NCI-H1694 treated with DMSO at 0.1 percent for 48 hours (cell line): ENCODE measurements at places on chromosomes 16 and 17.

GRCh38 chr17:78361225-78361701 lies 1.4 kb upstream of the SOCS3 start:
- no peak for DNase-seq

DNA sequence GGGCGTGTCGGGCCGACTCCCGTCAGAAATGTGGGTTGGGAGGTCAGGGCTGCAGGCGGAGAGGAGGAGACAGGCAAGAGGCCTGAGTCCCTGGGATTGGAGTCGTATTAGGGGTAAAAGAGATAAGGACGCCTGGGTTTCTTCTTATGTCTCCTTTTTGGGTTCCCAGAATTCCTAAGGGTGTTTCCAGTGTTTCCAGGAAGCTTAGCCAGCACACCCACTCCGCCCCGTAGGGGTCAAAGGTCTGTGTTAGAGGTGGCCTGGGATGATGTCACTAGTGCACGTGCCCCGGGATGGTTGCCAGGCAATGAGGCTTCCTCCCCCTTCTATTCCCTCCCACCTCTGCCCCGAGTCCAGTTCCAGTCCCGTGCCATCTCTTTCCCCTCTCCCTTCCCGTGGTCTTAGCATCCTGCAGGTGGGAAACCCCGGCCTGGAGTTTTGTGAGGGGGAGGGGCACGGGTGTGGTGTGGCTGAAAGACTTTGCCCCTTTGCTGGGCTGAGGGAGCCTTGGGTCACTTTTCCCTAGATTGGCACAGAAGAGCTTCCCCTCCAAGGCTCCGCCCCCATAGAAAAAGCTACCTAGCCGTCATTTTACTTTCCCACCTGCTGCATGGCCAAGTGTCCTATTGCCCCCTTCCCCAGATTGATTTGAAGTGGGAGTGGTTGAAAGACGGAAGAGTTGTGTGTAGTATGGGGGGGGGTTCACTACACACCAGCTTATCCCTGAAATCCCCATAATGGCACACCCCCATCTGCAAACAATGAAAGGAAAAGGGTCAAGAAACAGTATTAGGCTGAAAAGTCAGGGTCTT lies 2.8 kb downstream of the KDM6B start:
- DNase-seq: peak; percentile 97

DNA sequence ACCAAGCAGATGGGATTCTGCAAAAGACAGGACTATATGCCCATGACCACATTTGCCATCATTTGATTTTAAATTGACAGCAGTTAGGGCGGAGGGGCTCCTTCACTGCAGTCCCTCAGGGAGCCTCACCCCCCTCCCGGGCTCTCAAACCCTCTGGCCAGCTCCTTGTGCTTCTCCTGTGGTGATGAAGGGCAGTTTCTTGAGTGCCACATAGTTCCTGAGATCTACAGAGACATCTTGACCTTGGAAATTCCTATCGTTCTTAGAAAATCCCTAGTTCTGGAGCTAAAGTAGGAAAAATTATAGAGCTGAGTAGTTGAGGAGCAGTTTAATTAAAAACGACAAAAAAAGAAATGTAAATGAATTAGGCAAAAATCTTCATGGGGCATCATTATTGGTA lies 231.5 kb downstream of the CCDC182 start:
- DNase-seq: no peak

GRCh38 chr17:83128306-83129240 lies 49.2 kb downstream of the METRNL start:
- no peak for DNase-seq

DNA sequence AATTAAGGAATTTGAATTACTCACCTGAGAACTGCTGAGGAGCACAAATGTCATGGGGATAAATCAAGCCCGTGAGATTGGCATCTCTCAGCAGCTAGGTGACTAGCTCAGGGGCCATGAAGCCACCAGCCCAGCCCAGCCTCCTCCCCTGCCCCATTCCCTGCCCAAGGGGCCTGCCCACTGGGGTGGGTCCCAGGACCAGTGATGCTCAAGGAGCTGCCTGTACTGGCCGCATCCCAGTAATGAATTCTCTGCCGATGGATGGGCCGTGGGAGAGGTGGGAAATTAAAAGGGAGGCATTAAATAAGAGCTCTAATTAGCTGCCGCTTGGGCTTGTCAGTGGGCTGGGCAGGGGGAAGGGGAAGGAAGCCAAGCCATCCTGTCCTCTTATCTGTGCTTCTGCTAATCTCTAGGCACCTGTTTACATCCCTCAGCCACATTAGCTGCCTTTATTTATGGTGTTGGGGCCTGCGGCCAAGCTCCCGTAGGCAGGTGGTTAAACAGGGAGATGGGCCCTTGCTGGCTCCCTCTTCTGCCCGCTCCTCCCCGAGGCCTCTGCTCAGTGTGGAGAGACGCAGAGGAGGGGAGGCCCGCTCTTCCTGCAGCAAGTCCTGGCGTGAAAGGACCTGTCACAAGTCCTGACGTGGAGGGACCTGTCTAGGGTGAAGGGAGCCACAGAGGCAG lies 48.8 kb downstream of the PIPOX start:
- peak; percentile 64 for DNase-seq

GRCh38 chr16:67299269-67299668 lies 19.9 kb downstream of the PLEKHG4 start:
- no peak for DNase-seq

DNA sequence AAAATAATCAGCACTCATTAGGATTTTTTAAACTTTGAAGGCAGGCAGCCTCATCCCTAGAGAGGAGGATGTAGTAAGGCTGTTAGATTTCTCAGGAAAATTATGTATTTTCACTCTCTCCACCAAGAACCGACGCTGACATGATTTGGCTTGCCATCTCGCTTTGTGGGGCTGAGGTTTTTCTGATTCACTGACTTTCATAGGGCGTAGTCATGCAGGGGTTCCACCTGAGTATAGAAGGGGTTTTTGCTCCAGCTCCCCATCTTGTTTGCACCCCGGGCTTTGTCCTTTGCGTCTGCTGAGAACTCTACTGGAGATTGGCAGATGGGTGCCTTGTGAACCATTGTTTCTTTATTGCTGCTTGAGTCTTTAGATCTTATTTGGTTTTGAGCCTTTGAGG lies 20.2 kb downstream of the TOM1L1 start:
- DNase-seq: no peak

DNA sequence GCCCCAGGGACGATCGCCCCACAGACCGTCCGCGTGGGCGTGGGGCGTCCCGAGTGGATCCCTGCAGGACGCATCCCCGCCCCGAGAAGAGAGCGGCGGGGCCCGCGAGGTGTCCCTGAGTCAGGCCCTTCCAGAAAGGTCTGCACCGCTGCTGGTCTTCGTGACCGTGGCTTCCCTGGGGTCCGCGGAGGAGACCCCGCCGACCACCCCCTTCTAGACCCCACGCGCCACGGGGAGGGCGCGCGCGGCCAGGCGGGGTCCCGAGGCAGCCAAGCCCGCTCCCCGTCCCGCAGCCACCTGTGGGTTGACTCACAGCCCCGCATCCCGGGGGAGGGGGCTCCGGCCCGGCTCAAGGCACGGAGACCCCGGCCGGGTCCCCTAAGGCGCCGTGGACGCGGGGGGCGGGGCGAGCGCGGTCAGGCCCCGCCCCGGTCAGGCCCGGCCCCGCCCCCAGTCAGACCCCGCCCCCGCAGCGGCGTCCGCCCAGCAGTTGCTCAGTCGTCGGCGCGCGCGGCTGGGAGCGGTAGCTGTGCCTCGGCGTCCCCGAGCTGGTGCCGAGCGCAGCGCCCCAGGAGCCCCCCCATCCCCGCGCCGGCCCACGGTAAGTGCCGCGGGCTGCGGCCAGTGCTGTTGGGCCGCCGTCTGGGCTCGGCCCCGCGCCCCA lies at the start of gene BAIAP3:
BAIAP3 (plus strand) TSS at position 497 of the 664 bp plus-strand sequence. CDS start 4,905 bp downstream, outside the sequence.
- no peak for DNase-seq

- DNase-seq: no peak
Measured at GRCh38 chr16:81752225-81752875, 26.7 kb upstream of the PLCG2 start.

- no peak for DNase-seq
Measured at GRCh38 chr17:15000661-15001060, 264.5 kb downstream of the PMP22 start.

GRCh38 chr17:10294180-10294579 lies 78.6 kb downstream of the MYH13 start:
- DNase-seq: no peak

- DNase-seq: no peak
Measured at GRCh38 chr16:76946879-76947278, 244.1 kb upstream of the MON1B start.

GRCh38 chr16:31696968-31697743 lies 169.5 kb downstream of the AHSP start:
- DNase-seq: peak; percentile 2

- DNase-seq: no peak
Measured at GRCh38 chr17:49913226-49914095, 55.5 kb upstream of the DLX4 start.

DNA sequence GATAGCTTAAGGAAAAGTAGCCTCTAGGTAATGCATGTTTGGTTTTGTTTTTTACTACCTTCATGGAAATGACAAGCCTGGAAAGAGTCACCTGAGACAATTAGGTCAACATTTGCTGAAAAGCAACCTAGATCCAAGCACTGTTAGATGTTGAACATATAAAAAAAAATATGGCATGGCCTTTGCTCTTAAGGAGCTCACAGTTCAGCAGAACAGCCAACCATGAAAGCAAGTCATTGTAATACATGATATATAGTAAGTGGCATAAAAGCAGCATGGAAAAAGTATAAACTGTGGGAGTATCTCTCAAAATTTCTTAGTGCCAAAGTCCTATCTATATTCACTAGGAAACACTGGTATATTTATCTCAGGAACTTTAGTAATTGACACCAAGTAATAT lies 31.6 kb downstream of the CFDP1 start:
- DNase-seq: no peak

GRCh38 chr17:20966870-20967269 lies 75.9 kb downstream of the USP22 start:
- DNase-seq: no peak

DNA sequence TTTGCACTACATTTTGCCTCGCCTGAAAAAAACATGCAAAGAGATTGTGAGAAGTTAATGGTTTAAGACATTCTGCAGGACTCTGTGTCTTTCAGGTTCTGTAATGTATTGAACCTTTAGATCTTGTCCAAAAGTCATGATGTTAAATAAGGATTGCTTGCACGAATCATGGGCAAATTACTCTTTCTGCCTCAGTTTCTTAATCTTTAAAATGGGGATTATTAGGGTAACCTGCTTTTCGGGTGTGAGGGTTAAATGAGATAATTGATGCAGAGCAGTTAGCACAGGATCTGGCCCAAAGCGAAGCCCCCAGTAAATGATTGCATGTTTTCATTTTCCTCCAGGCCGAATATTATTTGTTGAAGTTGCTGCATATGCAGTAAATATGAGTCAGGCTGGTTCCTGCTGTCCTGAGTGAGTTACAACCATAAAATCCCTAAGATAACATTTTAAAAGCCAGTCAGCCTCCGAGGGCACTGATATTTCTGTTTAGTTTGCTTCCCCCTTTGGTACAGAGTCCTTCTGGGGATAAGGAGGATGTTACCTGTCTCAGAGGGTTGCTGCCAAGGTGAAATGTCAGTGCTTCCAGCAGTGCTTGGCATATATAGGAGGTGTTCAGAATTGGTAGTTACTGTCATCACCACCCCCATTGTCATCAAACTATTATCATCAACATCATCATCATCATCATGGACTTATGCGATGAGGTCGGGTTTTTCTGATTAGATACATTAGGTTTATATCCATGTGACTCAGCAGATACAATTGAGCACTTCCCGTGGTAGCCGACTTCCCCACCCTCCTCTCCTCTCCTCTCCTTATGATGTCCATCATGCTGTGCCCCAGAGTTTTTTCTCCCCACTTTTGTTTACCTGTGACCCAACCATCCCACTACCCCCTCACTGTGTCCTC lies 20.6 kb upstream of the ARHGAP17 start:
- DNase-seq: no peak

- DNase-seq: no peak
Measured at GRCh38 chr17:33242375-33243124, 50.5 kb downstream of the ASIC2 start.

DNA sequence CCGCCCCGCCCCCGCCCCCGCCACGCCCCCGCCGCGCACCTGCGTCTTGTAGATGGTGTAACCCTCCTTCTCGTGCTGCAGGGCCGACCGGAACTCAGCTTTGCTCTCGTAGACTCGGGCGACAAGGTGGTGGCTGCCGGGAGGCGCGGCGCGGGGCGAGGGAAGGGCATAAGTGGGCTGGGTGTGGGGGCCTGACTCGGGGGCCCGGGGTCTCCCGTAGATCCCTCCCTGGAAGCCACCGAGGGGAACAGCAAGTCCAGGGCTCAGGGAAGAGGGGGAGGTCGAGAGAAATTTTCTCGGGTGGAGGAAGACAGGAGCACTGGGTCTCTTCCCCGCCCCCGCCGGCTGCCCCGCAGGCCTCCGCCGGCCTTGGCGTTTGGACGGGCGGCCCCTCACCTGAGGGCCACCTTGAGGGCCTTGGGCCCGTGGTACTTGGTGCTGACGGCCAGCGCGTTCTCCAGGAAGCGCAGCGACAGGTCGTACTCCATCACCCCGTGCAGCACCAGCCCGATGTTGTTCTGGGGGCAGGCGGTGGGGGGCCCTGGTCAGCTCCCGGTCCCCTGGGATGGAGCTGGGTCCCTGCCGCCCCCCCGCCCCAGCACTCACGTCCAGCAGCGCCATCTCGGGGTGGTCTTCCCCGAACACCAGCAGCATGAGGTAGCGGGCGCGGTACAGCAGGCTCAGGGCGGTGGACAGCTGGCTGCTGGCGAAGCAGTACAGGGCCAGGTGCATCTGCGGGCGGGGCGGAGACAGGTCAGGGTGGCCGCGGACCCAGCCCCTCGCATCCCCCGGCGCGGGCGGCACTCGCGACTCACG lies 19.4 kb downstream of the CLUH start:
- DNase-seq: no peak

GRCh38 chr17:79915850-79916430 lies 76.7 kb upstream of the CBX4 start:
- DNase-seq: no peak

GRCh38 chr17:65047941-65048340 lies 8.6 kb downstream of the GNA13 start:
- no peak for DNase-seq

DNA sequence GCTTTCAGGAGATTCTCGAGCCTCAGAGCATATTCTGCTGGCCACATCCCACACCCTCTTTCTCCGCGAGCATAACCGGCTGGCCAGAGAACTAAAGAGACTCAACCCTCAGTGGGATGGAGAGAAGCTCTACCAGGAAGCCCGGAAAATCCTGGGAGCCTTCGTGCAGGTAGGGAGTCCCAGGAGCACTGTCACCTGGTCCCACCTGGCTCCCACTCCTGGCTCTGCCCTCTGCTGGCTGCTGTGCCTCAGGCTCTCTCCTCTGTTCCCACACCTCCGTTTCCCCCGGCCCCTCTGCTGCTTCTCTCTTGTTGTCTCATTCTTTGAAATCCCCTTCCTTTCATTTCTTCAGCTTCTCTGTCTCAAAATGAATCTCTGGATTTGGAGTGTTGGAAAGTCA lies 16.4 kb downstream of the LPO start:
- DNase-seq: no peak

GRCh38 chr17:59494757-59495368 lies 70.5 kb upstream of the DHX40 start:
- no peak for DNase-seq

DNA sequence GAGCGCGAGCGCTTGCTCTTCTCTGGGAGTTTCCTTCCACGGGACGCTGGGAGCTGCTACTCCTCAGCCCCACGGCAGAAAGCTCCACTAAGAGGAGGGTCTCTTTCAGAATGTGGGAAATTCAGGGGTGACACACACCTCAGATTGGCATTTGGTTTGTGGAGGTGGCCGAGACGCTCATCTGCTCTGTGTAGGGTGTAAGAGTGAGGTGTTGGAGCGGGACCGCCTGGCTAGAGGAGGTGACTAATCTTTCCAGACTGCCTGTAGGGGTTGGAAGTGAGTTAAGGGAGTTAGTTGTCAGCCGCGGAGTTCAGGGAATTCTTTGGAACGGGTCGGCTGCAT lies 735 bp downstream of the PSMD11 start:
- no peak for DNase-seq

- DNase-seq: no peak
Measured at GRCh38 chr16:2857451-2858244, at the start of gene PRSS22. PRSS22 (minus strand) TSS chr16:2858170; CDS start chr16:2858104, 66 bp downstream.
